ENCODE measurements at places on chromosomes 1 and 21.
A peak's percentile ranks its signal among the peaks of the same experiment; 100 is the strongest.

DNA sequence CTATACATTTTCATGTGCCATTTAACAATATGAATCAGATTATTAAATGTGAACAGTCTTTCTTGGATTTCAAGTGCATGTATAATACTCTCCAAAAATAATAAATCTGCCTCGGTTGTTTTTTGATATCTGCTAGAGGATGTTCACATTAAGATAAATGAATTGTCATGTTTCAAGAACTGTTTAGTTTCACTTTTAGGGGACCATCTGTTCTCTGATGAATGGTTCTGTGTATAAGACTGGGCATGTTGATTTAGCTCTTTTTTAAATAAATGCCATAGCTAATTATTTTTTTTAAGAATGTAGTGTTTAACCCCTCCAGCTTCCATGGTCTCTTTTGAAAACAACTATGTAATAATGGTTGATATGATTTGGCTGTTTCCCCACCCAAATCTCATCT, 1245.1 kb upstream of the ADGRL4 start:
- DNase-seq = peak; percentile 44

DNA sequence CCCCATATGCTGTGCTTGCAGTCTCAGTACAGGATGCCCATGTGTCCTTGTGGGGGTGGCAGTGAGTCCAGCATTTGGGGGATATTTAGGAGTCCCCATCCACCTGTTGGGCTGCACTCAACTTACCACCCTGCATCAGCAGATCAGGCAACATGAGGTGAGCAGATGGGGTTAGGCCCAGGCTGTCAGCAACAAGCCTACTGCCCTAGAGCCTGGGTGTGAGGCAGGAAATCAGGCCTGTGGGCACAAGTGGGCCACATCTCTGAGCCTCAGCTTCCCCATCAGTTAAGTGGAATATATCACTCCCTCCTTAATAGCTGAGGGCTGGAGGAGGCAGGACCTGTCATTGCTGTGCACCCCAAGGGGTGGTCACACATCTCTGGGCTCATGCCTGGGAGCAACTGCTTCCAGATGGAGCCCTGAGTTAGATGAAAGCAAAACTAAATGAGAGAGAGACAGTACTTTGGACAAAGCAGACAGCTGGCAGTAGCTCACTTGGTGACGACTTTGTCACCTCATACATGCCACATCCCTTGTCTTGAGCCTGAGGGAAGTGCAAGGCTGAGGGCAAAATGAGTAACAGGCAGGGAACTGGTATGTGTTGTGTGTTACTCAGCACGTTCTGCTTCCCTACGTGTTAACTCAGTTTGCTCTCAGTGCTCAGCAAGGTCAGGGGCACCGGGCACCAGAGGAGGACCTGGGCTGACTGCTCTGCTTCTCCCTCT, 48.4 kb downstream of the TRIM11 start:
- DNase-seq = no peak

- no peak for DNase-seq
Measured at GRCh38 chr21:27582948-27583430, 616.1 kb upstream of the ADAMTS5 start.

DNA sequence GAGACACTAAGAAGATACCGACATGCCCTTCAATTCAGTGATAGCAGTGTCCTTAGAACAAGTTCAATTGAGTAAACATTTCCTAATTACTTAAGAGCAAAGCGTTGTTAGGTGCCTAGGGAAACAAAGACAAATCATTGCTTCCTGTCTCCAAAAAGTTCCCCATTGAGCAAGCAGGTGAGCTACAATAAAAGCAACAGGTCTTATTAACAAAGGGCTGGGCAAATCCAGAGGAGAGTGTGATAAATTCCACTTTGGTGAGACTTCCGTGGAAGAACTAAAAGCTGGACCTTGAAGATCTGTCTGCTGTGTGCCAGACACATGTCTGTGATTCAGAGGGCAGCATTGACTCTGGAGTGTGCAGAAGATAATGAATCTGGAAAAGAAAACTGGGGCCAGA, 1.9 kb upstream of the TUT4 start:
- no peak for DNase-seq

- DNase-seq = no peak
Measured at GRCh38 chr1:209775678-209776077, 8.7 kb downstream of the C1orf74 start.

DNA sequence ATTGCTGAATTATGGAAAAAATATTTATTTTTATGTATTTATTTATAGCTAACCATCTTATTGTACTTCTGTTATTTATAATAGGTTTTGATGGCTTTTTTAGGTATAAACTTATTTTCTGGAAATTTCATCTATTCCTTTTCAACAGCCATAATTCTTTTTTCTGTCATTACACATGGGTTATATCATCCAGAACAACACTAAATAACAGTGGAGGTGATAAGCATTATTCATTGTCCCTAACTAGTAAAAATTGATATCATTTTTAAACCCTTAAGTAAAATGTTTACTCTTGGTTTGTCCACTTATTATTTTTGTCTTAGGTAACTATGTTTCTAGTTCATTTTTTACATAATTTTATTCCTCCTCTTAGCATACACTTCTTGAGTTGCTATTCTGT, 309.1 kb downstream of the USH2A start:
- no peak for DNase-seq

DNA sequence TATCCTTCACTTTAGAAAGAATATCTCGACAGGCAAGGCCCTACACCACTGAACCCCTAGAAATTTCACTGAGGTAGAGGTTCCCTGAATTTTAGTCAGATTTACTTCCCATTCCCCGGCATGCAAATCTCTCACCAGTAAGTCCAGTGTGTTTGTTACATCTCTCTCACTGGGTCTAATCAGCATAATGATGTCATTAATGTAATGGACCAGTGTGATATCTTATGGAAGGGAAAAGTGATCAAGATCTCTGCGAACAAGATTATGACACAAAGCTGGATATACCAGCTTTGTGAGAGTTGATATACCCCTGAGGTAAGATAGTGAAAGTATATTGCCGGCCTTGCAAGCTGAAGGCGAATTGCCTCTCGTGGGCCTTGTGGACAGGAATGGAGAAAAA, 7.9 kb downstream of the RNU11 start:
- DNase-seq = no peak

DNA sequence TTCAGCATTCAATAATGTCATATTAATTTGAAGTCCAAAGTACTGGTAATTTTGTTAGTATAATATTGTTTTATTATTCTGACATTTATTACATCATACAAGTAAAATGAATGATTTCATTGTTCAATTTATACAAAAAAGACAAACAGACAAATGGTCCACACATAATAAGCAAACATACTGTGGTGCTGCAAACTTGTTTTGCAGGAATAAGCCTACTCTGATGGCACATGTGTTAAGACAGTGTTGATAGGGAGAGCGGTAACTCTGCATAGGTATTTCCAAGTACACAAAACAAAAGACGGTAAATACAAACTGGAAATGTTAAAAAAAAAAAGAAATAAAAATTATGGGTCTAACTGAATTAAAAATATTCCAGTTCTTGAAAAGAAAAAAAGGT, 59.7 kb upstream of the DPYD start:
- no peak for DNase-seq

All from NCI-H2171 treated with DMSO at 0.1 percent for 48 hours (cell line).